Stimulated activated CD4-positive, alpha-beta T cell treated with anti-CD3 and anti-CD28 coated beads, Interleukin-12 subunit alpha, Interleukin-12 subunit beta, amount 100 ng/mL, for 4 hours (primary cell): ENCODE measurements at places on chromosomes 12 and 14.

- DNase-seq = peak; percentile 14
Measured at GRCh38 chr12:130162267-130162666, at the start of gene FZD10. Gene FZD10, plus strand, starts transcription at chr12:130162464. Its CDS starts 479 bp downstream, at chr12:130162943.

DNA sequence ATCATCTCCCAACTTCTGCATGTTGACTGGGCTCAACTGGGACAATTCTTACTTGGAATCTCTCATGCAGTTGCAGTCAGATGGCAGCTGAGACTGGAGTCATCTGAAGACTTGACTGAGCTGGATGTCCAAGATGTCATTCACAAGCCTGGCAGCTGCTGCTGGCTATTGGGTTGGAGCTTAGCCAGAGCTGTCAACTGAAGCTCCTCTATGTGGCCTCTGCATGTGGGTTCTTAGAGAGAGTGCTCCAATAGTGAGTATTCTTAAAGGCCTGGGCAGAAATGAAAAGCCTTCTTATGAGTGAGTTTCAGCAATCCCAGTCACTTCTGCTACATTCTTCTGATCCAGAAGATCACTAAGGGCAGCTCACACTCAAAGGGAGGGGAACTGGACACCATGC is 440.9 kb downstream of the LRIG3 start:
- no peak for DNase-seq

- no peak for DNase-seq
Measured at GRCh38 chr14:23365036-23365731, at the start of gene EFS. Gene EFS, minus strand, starts transcription at chr14:23365172. Its CDS starts 147 bp downstream, at chr14:23365025.

GRCh38 chr14:27190296-27190695 is 592.5 kb upstream of the NOVA1 start:
- DNase-seq = no peak

- no peak for DNase-seq
Measured at GRCh38 chr12:11893998-11894397, 176.7 kb upstream of the BCL2L14 start.

DNA sequence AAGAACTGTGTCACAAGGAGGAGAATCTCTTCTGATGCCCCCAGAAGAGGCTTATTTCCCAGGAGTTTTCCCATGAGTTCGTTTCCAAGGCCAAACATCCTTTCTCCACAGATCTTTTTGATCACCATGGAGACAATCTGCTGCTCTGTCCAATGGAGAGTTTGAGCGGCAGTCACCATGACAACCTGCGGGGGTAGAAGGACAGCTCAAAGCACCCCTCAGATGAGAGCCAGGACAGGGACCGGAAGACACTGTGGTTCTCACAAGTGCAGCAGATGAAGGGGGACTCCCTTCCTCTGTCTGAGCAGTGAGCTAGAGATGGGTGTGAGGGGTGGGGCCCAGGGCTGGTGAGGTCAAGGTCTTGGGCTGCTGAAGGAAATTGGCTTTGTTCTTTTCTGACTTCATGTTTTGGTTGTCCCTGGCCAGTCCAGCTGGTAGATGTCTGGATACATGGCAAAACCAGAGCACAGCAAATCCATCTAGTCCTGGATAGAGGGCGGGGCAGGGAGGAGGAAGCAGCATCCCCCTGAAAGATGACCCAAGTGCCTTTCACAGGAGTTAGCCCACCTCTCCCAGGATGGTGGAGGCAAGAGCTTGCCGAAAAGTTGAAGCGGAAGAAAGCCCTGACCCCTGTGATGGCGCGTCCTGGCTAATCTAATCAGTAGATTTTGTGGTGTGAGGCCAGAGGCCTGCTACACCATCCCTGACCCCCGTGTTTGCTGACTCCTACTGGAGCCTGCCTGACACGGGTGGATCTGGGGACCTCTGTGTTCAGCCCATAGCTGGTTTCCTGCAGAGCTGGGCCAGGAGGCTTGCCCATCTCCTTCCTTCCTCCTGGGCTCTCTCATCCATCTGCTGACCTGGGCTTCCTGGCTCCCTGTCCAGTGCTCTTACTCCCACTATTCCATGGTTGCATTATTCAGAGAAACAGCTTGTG is 24.4 kb downstream of the DHRS2 start:
- DNase-seq = no peak

DNA sequence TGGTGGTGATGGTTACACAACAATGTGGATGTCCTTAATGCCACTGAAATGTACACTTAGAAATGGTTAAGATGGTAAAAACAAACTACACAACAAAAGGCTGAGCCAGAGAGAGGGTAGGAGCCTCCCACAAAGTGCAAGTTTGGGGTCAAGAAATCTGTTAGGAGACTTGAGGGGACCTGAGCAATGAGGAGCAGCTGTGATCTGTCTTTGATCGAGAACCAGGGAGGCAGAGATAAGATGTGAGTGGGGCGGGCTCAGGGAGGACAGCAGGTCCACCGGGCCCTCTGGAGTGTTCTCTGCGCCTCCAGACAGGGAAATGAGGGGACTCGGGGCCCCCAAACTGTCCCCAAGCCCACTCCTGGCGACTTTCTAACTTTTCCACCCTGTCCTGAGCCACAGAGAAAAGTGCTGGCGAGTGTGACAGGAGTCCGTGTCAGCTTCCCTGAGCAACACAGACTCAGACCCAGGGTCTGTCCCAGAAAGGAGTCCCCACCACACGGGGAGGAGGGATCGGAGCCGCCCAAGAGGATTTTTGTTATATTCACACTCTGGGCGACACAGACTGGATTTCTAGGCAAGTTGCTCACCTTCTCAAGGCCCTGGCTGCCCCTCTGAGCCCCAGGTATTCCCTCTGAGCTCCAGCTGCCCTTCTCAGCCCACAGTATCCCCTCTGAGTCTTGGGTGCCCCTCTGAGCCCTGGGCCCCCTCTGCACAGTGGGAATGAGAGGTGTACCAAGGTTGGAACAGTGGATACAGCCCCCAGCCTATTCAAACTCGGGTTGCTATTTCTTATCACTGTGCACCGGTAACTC is 11.5 kb upstream of the SCARB1 start:
- no peak for DNase-seq

DNA sequence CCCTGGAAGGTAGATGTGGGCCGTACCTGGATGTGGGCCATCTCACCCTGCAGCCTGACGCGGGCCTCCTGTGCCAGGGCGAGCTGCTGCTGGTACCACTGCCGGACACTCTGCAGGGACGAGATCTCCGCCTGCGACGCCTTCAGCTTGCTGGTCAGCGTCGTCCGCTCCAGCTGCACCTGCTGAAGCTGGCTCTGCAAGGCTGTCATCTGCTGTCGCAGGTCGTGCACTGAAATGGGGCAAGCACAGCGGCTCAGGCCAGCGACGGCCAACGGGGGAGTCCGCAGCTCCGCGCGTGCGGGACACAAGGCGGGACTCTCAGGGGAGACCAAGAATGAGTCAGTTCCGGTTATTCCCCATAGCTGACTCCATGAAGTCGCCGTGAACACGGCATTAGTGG is 26.9 kb downstream of the GOLGA3 start:
- DNase-seq = no peak

- DNase-seq = peak; percentile 39
Measured at GRCh38 chr14:105315211-105315721, 718 bp downstream of the PACS2 start.

DNA sequence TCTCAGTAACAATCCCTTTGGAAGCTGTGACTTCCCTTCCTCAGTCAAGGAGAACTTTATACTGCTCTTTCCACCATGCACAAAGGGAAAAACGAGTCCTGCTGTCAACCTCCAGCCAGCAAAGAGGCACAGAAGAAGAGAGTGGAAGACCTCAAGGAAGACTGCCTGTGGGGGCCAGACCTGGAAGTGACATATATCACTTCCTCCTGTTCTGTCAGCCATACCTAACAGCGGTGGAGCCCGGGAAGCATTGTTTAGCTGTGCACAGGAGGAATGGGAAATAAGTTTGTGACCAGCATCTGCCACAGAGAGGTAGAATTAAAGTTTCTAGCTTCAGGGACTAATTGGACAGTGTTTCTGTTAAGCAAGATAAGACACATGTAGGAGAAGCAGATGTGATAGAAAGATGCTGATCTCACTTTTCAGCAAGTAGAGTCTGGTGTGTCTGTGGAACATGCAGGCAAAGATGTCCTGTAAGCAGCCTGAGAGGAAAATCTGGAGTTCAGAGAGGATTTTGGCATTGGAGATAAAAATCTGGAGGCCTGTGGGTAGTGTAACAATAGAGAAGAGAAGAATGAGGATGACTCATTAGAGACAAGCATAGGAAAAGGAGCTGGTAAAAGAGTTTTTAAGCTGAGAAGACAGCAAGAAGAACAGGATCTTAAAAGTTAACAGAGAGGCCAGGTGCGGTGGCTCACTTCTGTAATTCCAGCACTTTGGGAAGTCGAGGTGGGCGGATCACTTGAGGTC is 141.6 kb upstream of the CPSF6 start:
- no peak for DNase-seq

GRCh38 chr12:108231109-108231905 is 102.2 kb downstream of the WSCD2 start:
- DNase-seq = no peak

- DNase-seq = no peak
Measured at GRCh38 chr12:132495629-132496357, 5.8 kb downstream of the FBRSL1 start.

- DNase-seq = no peak
Measured at GRCh38 chr12:81181691-81182090, 103.8 kb downstream of the ACSS3 start.

- DNase-seq = no peak
Measured at GRCh38 chr12:6615802-6616201, 8.6 kb upstream of the CHD4 start.
